ENCODE measurements at places on chromosomes 3 and 15. TPM values are rescaled to one million over a fixed set of nuclear protein-coding genes. Genes with fewer than 3 reads are reported as not detected.

LCTL gene
- polyA plus RNA-seq, result not detected

CRABP1 gene
- not detected for polyA plus RNA-seq

FETUB gene
- polyA plus RNA-seq, result not detected

CELSR3 gene
- 0.69 TPM for polyA plus RNA-seq

IGF2BP2 gene
- polyA plus RNA-seq, result not detected

MOBP gene
- polyA plus RNA-seq, result not detected

SERPINI2 gene
- not detected for polyA plus RNA-seq

HTR3E gene
- not detected for polyA plus RNA-seq

TLR9 gene
- polyA plus RNA-seq, result not detected

C3orf49 gene
- not detected for polyA plus RNA-seq

P2RY14 gene
- not detected for polyA plus RNA-seq

STARD9 gene
- 0.13 TPM for polyA plus RNA-seq

SOX14 gene
- not detected for polyA plus RNA-seq

SKOR1 gene
- not detected for polyA plus RNA-seq

ILDR1 gene
- polyA plus RNA-seq, result not detected

B4GALT4 gene
- 29.6 TPM for polyA plus RNA-seq

ZMAT3 gene
- polyA plus RNA-seq, result 16.7 TPM

GNAT1 gene
- not detected for polyA plus RNA-seq

INSYN1 gene
- not detected for polyA plus RNA-seq

MINAR1 gene
- polyA plus RNA-seq, result 0.04 TPM

FES gene
- not detected for polyA plus RNA-seq

IL17RB gene
- polyA plus RNA-seq, result 0.22 TPM

RAB6B gene
- 0.14 TPM for polyA plus RNA-seq

IGF1R gene
- 10.7 TPM for polyA plus RNA-seq

ARGFX gene
- polyA plus RNA-seq, result not detected

ZNF860 gene
- not detected for polyA plus RNA-seq

HHLA2 gene
- not detected for polyA plus RNA-seq

UNC13C gene
- not detected for polyA plus RNA-seq

OSBPL10 gene
- 0.15 TPM for polyA plus RNA-seq

EHHADH gene
- polyA plus RNA-seq, result 1.1 TPM

SH2D7 gene
- polyA plus RNA-seq, result not detected

KLHL40 gene
- not detected for polyA plus RNA-seq

SLC35G2 gene
- not detected for polyA plus RNA-seq

SI gene
- not detected for polyA plus RNA-seq

TBC1D5 gene
- polyA plus RNA-seq, result 30.6 TPM

SLC12A1 gene
- polyA plus RNA-seq, result not detected

MAGEL2 gene
- polyA plus RNA-seq, result not detected

GOLGA8G gene
- polyA plus RNA-seq, result not detected

H1-8 gene
- not detected for polyA plus RNA-seq

NANOGP8 gene
- not detected for polyA plus RNA-seq

GPR62 gene
- polyA plus RNA-seq, result not detected

LRRC58 gene
- 10.5 TPM for polyA plus RNA-seq

CADM2 gene
- not detected for polyA plus RNA-seq

SPATA12 gene
- polyA plus RNA-seq, result not detected

COL6A6 gene
- polyA plus RNA-seq, result not detected
